PC-9 (cell line): ENCODE measurements at places on chromosomes 11 and 22. TPM values are rescaled to one million over a fixed set of nuclear protein-coding genes. Genes with fewer than 3 reads are reported as not detected.

The FOLR3 gene
- not detected in 2 replicates for total RNA-seq

The BLID gene
- total RNA-seq = 1.8 and 2.0 TPM in 2 replicates

- H3K4me1 ChIP-seq = peaks cover 18% of the 10 kb centered on the region
- peak overlapping the region; percentile 54 for H3K4me3 ChIP-seq
- H3K36me3 ChIP-seq = no peaks in the 10 kb centered on the region
- peak; percentile 1 for DNase-seq
These were observed 54.5 kb upstream of the FBXO3 start for GRCh38 chr11:33828604-33829429.

The P2RY2 gene
- total RNA-seq = 19.8 and 22.5 TPM in 2 replicates

The AIFM3 gene
- total RNA-seq = 6.9 and 7.4 TPM in 2 replicates

- no peaks in the 10 kb centered on the region for H3K36me3 ChIP-seq
- H3K4me1 ChIP-seq = no peaks in the 10 kb centered on the region
- H3K27ac ChIP-seq = no peak overlapping the region
- no peaks in the 10 kb centered on the region for H3K27me3 ChIP-seq
- H3K4me3 ChIP-seq = no peak overlapping the region
These were observed 13.9 kb upstream of the ADSL start for GRCh38 chr22:40332319-40332781.

DNA sequence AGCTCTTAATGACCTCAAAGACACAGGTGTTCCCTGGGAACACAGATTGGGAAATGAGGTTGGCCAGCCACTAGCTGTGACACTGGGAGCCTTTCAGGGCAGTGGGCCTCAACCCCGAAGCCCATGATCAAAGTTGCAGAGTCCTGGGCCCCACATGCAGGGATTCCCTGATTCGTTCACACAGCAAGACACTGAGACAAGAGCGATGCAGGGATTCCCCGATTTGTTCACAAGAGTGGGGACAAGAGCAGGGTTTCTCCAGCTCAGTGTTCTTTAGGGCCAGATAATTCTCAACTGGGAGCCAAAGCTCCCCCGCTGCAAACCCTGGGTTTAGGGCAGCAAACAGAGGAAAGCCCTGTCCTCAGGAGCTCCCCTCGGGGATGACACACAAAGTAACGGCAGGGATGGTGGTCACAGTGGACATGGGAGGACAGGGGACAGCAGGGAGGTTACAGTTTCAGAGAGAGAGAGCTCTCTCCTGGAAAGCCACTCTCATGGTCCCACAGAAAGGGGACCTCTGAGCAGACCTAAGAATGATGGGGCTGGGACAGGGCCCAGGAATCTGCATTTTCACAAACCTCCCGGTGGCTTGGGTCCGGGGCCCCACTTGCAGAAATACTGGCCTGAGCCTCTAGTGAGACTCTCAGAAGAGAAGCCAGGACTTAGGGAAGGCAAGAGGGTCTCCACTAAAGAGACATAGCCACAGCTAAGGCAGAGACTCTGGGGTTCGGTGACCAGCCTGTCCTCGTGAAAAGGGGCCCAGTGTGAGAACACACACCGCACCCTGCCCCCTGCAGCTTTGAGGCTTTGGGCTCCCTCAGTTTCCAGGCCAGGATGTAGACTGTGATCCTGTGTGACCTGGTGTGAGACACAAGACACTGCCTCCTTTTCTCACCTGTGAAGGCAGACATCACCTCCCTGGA lies 7.4 kb upstream of the GNAZ start:
- no peaks in the 10 kb centered on the region for H3K36me3 ChIP-seq
- H3K4me3 ChIP-seq = no peak overlapping the region
- H3K27ac ChIP-seq = no peak overlapping the region
- no peaks in the 10 kb centered on the region for H3K4me1 ChIP-seq

The OR4A16 gene
- total RNA-seq = not detected in 2 replicates

The NCF4 gene
- 3.9 and 4.5 TPM in 2 replicates for total RNA-seq

- no peaks in the 10 kb centered on the region for H3K36me3 ChIP-seq
- H3K4me1 ChIP-seq = peaks cover 34% of the 10 kb centered on the region
- H3K27me3 ChIP-seq = no peaks in the 10 kb centered on the region
- H3K4me3 ChIP-seq = peak within 1 kb of the TSS; percentile 100
- H3K27ac ChIP-seq = peak within 1 kb of the TSS; percentile 16; the same call in 1 of the 2 replicates
These were observed at the start of gene B4GAT1 for GRCh38 chr11:66347425-66348276. TSS of gene B4GAT1 (minus strand) at chr11:66347629. CDS start at chr11:66347545, 84 bp downstream.

- H3K27me3 ChIP-seq = no peaks in the 10 kb centered on the region
- no peaks in the 10 kb centered on the region for H3K36me3 ChIP-seq
- no peak overlapping the region for H3K27ac ChIP-seq
- no peak for DNase-seq
These were observed 20.9 kb upstream of the NAALAD2 start for GRCh38 chr11:90113541-90113940.

- DNase-seq = no peak
- H3K27ac ChIP-seq = no peak overlapping the region
- H3K36me3 ChIP-seq = no peaks in the 10 kb centered on the region
- peaks cover 24% of the 10 kb centered on the region for H3K27me3 ChIP-seq
- no peak overlapping the region for H3K4me3 ChIP-seq
These were observed 22.1 kb downstream of the GGTLC2 start for GRCh38 chr22:22666307-22667091.

DNA sequence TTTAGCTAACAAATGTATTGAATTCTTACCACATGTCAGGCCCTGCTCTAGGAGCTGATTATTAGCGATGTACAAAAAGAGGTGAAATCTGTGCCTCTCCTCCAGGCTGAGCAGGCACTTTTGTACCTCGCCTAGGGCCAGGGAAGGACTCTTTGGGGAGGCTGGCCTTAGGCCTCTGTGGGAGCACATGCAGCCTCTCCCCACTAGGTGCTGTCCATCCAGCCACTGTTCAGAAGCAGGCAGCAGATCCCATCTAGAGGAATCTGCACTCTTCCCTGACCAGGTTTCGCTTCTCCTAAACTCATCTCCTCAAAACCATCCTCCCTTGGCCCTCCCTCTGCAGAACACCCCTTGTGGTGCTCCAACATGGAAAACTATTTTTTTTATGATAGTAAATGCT lies 51.9 kb upstream of the WT1 start:
- H3K27me3 ChIP-seq = peaks cover 3% of the 10 kb centered on the region; the same call in 1 of the 2 replicates
- no peak overlapping the region for H3K4me3 ChIP-seq
- no peaks in the 10 kb centered on the region for H3K36me3 ChIP-seq

GRCh38 chr11:31417357-31417756 lies 47.7 kb downstream of the DNAJC24 start:
- no peak overlapping the region for H3K4me3 ChIP-seq
- DNase-seq = no peak
- 0 out of 2 replicates have a peak, but pooled peaks cover 3% of the 10 kb centered on the region for H3K36me3 ChIP-seq
- no peaks in the 10 kb centered on the region for H3K27me3 ChIP-seq
- no peaks in the 10 kb centered on the region for H3K4me1 ChIP-seq

GRCh38 chr11:134040386-134041302 lies 28.2 kb upstream of the JAM3 start:
- no peaks in the 10 kb centered on the region for H3K4me1 ChIP-seq
- no peaks in the 10 kb centered on the region for H3K36me3 ChIP-seq
- H3K27ac ChIP-seq = no peak overlapping the region
- no peak overlapping the region for H3K4me3 ChIP-seq
- peaks cover 98% of the 10 kb centered on the region for H3K27me3 ChIP-seq

DNA sequence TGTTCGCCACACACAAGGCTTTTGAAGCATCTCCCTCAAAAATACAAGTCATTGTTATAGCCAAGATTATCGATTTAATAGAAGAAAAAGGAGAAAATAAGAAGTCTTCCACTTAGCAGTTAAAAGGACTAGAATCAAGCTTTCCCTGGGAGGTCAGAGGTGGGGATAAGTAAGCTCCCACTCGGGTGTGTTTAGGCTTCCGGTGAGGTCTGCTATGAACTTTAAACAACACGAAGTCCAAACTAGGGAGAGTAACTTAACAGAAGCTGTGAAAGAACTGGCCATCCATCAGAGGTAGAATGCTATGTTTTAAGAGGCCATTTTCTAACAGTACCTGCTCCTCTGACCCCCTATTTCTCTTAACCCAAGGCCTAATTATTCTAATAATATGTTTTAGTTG lies 91.4 kb upstream of the APOA1 start:
- H3K4me3 ChIP-seq = no peak overlapping the region
- no peak overlapping the region for H3K27ac ChIP-seq
- H3K36me3 ChIP-seq = no peaks in the 10 kb centered on the region
- no peaks in the 10 kb centered on the region for H3K27me3 ChIP-seq
- no peak for DNase-seq

DNA sequence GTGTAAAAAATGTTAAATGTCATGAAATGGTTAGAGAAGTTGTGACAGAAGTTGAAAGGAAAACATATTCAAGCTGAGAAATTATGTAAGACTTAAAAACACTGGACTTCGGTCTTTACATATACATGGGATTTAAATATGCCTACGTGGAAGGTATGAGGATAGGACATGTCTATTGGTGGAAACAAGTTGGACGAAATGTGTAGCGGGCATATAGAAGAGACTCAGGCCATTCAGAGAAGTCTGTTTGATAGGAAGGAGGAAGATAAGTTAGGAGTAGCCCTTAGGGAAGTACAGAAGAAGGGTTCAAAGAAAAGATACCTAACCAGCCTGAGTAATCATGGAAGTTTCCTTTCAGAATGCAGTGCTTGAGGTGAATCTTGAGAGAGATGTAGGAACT lies 14.7 kb downstream of the CADM1 start:
- no peaks in the 10 kb centered on the region for H3K27me3 ChIP-seq
- no peaks in the 10 kb centered on the region for H3K4me1 ChIP-seq
- no peak overlapping the region for H3K4me3 ChIP-seq
- H3K27ac ChIP-seq = no peak overlapping the region
- H3K36me3 ChIP-seq = no peaks in the 10 kb centered on the region
- DNase-seq = no peak

DNA sequence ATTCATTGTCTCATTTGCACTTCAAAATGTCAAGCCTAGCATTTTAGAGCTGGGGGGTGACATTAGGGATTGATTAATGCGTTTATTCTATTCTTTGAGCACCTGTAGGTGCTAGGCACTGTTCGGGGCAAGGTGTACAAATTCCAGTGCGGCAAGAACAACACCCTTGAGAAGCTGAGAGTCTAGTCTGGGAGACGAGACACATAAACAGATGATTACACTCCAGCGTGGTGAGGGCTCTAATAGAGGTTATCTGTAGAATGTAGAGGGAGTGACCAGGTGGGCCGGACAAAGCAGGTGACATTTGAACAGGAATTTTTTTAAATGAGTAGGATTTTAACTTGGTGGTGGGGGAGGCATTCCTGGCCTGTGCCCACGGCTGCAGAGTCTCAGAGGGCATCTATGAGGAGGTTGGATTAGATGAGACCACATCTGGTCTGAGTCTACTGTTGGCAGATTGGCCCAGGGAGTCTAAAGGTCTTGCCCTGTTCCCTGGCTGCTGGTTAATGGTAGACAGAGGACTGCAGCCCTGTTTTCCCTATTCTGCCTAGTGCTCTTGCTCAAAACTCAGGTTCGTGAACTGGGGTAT lies 970 bp downstream of the CAT start:
- H3K4me1 ChIP-seq = peaks cover 20% of the 10 kb centered on the region
- peak overlapping the region; percentile 54 for H3K27ac ChIP-seq
- no peak for DNase-seq
- peaks cover 12% of the 10 kb centered on the region; the same call in 1 of the 2 replicates for H3K36me3 ChIP-seq
- H3K27me3 ChIP-seq = no peaks in the 10 kb centered on the region
- H3K4me3 ChIP-seq = peak overlapping the region; percentile 90

DNA sequence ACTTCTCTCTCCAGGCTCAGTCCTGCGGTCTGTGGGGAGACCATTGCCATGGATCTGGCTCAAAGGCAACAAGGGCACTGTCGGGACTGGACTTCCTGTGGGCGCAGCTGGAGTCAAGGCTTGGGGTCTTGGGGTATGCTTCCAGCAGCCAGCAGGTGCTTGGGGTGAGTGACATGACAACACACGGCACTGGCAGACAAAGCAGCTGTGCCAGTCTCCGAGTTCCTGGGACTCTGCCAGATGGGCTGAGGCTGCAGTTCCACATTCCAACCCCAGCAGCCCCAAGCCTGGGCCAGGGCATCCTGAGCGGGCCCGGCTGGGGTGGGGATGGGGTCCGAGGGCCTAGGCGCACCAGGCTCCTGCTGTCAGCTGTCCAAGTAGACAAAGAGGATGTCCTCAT lies 12.3 kb downstream of the GUCD1 start:
- no peak for DNase-seq
- no peak overlapping the region for H3K27ac ChIP-seq
- no peak overlapping the region for H3K4me3 ChIP-seq
- no peaks in the 10 kb centered on the region for H3K4me1 ChIP-seq
- no peaks in the 10 kb centered on the region for H3K27me3 ChIP-seq
